ENCODE measurements at places on chromosomes 7 and 10.

DNA sequence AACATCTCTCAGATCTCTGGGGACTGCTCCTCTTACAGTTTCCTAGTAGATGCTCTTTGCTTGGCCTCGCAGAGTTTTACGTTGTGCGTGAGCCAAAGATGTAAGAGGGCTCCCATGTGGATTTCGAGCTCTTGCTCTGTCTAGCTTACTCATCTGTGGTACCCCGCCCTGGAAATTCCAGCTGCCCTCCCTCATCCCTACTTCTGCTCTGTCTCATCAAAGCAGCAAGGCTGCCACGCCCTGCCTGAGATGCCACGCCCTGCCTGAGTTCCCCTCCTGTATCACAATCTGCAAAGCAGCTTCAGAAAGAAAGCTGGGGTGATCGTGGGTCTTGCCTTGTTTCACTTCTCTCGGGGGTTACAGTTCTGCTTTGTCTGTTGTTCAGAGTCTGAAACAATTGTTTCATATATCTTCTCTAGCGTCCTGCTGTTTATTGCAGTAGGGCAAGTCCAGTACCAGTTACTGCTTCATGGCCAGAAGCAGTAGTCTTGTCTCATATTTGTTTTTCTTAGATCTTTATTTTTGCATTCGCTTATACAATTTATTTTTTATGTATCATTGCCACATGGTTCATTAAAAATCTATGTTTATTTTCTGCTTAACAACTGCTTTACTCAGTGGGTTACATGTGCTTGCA lies 36.1 kb upstream of the CCNY start:
- DNase-seq: no peak

GRCh38 chr10:84166620-84167288 lies 6.8 kb upstream of the GPR15LG start:
- DNase-seq: no peak

GRCh38 chr10:6868036-6868725 lies 288.1 kb upstream of the PRKCQ start:
- DNase-seq: no peak

DNA sequence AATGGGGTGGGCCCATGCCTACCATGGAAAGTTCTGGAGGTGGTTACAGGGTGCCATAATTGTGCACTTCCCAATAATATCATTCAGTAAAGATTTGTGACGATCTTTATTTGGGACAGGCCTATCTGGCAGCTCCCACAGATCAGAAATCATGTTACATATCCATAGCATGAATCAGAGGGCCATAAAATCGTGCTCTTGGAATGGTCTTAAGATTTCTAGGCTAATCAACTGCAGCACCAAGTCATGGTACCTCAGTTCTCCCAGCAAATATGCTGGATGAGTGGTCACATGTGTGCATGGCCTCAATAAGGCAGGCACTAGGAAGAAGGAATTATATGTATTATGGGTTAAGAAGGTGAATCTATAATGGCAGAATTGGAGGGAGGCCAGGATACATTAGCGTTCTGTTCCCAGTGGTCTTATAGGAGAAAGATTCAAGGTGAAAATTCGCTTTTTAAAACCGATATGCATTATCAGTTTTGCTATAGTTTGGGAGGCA lies 134.7 kb downstream of the NRP1 start:
- no peak for DNase-seq

GRCh38 chr7:43674559-43675436 lies 54.5 kb downstream of the COA1 start:
- DNase-seq: no peak

- no peak for DNase-seq
Observed at GRCh38 chr7:104980440-104980839, 33.6 kb upstream of the KMT2E start.

DNA sequence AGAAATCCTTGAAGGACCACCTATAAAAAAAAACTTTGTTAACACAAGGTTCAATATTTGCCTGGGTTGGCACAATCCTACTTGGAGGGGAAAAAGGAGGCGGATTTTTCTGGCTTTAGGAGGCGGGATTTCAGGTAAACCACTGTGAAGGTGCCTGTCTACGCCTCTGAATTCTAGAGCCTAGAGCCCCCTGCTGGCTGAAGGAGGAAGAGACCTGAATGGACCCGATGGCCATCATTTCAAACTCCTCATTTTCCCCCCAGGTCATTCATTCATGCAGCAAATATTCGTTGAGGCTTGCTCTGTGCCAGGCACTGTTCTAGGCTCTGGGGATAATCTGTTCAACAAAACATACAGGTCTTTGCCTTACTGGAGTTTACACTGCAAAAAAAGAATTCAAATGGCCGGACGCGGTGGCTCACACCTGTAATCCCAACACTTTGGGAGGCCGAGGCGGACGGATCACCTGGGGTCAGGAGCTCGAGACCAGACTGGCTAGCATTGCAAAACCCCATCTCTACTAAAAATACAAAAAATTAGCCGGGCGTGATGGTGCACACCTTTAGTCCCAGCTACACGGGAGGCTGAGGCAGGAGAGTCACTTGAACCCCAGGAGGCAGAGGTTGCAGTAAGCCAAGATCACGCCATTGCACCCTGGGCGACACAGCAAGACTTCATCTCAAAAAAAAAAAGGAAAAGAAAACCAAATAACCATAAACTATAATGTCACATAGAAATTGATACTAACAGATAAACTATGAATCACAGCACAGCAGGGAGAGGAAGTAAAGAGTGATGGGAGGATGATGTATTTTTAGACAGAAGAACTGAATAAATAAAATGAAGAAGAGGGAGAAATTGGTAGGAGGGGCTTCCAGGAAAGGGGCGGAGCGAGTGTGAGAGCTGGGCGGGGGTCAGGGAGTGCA lies 90.1 kb upstream of the NFE2L3 start:
- peak; percentile 82 for DNase-seq

DNA sequence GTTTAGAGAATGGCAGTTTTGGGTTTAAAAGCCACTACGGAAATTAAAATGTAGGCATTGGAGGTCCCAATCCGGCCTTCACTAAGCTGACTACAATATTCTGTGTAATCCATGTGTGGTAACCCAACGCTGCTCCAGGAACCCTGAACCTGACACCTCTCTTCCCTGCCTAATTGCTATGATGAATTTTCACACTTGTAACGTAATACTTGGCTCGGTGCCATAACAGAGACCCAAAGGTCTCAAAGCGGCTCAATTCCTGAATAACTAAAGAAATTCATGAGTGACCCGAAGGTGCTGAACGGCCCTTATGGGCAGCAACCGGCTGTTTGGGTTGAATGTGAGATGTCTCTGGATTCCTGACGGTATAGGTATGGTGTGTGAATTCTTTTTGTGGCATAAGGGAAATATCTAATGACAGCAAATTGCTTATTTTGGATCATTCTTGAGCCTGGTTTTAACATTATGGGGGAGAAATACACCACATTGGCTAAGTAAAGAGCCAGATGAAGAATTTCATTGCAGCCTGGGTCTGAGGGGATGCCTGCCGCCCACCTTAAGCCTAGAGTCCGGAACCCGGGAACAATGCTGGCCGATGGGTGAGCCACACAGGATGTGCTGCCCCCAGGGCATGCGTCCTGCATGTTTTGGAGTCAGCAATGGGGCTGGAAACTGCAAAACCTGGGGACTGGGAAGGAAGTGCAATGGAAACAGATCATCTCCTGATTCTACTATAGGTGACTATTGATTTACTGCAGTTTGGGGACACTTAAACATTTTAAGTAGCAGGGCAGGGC lies 69.7 kb upstream of the FZD8 start:
- no peak for DNase-seq

DNA sequence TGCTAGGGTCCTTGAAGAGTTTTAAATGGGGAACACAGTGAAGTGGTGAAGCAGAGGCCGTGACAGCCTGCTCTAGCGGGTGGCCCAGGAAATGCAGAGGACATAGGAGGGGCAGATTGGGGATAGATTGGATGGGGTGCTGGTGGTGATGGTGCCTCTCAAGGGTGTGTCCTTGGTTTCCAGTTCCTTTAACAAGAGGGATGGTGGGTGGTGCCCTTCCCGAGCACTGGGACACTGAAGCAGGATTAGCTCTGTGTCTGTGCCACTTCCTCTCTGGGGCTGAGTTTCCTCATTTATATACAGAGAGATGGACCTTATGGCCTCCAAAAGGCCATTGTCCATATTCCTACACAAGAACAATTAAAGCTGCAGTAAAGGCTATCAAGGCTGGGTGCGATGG lies 285.5 kb downstream of the TCF7L2 start:
- no peak for DNase-seq
